ENCODE measurements at places on chromosomes 6 and 20.

- no peak for DNase-seq
Observed at GRCh38 chr6:45690846-45691245, 313.1 kb upstream of the SUPT3H start.

- DNase-seq, result no peak
Observed at GRCh38 chr20:23340524-23340923, 10.1 kb upstream of the NXT1 start.

DNA sequence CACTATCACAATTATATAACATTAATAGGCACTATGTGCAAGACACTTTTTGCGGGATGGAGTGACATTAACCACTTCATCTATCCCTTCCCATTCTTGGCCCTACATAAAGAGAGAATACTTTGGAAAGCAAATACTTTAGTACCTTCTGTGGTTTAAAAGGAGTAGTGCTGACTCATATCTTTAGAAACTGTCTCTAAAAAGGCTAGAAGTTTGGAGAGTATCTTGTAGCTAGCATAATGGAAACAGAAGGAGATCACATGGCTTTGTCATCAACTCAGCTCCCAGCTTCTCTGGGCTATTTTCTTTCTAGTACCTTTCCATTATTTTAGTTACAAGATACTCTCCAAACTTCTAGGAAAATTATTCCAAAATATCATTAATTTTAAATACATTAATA lies 157.5 kb downstream of the ADGRG6 start:
- no peak for DNase-seq

GRCh38 chr20:9996944-9997343 lies 37.8 kb upstream of the ANKEF1 start:
- no peak for DNase-seq

GRCh38 chr6:135062735-135063134 lies 8.1 kb upstream of the HBS1L start:
- no peak for DNase-seq

DNA sequence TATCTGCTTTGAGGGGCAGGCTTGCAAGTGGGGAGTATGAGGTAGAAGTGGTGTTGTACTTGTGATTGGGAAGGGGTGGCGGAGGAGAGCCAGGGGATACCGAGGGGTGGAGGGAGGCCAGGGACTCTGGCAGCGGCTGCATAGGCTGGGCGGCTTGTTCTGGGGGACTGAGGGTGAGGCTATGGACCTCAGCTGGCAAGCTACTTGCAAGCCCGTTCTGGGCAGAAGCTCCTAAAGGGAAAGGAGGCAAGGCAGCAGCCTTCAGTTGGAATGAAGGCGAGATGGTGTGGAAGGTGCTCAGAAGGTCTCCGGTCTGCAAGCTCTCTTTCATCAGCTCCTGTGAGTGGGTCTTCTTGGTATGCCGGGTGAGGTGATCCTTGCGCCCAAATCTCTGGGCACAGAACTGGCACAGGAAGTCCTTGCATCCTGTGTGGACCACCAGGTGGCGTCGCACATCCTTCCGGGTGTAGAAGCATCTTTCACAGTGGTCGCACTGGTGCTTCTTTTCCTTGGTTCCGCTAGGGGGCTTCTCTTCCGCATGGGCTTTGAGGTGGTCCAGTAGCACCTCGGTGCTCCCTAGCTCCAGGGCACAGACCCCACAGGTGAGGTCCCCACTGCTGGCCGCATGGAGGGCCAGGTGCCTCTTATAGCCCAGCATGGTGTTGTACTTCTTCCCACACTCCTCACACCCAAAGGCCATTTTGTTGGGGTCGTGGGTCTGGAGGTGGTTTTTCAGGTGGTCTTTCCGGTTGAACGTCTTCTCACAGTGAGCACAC lies 66.0 kb downstream of the PLAGL1 start:
- DNase-seq, result no peak

DNA sequence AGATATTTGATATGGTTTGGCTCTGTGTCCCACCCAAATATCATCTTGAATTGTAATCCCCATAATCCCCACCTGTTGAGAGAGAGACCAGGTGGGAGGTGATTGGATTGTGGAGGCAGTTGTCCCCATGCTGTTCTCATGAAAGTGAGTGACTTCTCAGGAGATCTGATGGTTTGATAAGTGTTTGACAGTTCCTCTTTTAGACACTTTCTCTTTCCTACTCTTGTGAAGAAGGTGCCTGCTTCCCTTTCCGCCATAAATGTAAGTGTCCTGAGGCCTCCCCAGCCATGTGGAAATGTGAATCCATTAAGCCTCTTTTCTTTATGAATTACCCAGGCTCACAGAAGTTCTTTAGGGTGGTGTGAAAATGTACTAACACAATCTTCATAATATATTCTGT lies 1404.0 kb upstream of the ADGRB3 start:
- DNase-seq, result no peak

DNA sequence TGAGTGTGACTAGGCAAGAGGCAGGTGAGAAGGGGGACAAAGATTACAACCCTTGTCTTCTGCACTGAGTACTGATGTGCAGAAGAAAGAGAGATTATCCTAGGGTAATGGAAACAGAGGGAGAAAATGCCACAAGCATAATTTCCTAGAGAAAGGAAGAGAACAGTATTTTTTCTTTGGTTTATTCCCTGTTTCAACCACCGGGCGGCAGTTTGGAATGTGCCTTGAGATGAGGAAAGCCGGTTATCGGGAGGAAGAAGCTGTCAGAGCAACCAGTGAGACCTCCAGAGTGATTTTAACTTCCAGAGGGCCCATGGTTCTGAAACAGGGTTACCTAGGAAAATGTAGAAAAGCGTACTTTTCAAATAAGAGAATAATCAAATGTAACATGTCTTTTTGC lies 121.4 kb downstream of the REV3L start:
- DNase-seq, result no peak

GRCh38 chr20:6339176-6339575 lies 216.3 kb upstream of the FERMT1 start:
- DNase-seq, result no peak

DNA sequence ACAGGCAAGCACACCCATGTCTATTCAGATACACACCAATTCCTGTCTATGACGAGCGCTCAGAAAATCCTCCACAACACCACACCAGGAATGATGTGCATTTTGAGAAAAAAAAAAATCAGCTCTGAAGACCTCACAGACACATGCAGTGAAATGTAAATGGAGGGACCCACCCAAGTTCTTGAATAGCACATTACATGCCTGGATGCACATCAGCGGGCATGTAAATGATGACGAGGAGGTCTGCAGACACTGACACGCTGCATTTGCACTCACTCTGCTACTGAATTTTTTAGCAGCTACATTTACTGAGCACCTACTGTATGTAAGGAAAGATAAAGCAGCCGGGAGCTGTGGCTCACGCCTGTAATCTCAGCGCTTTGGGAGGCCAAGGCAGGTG lies 14.7 kb downstream of the NRSN2 start:
- DNase-seq, result no peak

DNA sequence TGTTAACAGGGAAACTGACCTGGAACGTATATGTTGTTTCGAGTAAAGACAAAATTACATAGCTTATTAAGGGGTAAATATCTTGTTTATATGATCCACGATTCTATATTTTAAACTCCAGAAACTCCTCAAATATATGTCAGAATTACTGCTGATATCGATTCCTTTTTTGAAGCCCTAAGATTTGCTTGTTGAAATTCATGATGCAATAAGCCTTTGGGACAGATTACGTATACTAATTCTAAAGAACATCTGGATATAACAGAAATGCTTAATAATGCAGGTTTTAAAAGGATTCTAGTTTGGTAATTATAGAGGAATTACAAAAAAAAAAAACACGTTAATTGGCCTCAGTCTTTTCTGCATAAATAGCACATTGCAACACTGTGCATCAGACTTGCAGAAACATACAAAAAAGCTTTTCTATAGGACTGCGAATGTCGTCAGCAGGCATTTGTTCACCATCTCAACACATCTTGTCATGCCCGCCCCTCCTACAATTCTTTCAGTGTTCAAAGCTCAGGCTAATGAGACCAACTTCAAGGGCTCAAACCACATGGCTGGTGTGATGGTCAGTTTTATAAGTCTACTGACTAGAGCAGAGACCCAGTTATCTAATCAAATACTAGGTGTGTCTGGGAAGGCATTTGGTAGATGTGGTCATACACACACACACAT lies 74.9 kb downstream of the AGPAT4 start:
- no peak for DNase-seq

- no peak for DNase-seq
Observed at GRCh38 chr6:96542702-96543101, 20.2 kb upstream of the FHL5 start.

DNA sequence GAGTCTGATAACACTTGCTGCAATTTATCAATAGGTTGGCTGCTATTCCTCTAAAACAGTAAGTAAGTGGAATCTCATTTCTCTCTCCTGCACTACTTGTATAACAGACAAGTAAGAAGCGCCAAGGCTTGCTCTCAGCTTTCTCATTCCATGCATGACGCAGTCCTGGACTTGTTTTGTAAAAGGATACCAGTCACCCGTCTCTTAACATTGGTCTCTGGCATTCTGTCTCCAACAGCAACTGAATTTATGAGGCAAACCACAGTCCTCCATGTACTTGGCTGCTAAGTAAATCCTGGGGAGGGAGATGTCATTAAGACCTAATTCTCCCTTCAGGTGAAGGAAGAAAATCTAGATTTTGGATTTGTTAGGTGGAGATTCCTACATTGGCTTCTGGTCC lies 115.4 kb downstream of the OPN5 start:
- no peak for DNase-seq

- no peak for DNase-seq
Observed at GRCh38 chr20:58054780-58055373, 173.6 kb downstream of the ANKRD60 start.

GRCh38 chr6:37822851-37823682 lies 3.5 kb downstream of the ZFAND3 start:
- DNase-seq, result no peak

- DNase-seq, result no peak
Observed at GRCh38 chr6:14509120-14509519, 391.5 kb downstream of the CD83 start.

DNA sequence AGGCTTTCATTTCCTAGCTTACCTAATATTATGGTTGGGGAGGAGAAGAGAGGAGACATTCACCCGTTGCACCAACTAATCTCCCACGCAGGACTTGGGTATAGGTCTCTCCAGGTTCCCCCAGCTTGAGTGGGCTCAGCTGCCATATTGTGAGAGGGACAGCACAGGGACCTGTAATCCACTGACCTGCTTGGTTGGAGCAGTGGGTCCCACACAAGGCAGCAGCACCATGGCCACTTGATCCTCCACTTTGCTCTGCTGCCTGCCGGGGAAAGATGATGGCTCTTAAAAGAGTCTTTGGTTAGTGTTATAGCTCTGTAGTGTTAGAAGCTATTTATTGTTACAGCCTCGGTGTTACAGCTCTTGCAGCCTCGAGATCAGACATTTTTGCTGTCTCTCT lies 22.5 kb upstream of the ECHDC1 start:
- no peak for DNase-seq

DNA sequence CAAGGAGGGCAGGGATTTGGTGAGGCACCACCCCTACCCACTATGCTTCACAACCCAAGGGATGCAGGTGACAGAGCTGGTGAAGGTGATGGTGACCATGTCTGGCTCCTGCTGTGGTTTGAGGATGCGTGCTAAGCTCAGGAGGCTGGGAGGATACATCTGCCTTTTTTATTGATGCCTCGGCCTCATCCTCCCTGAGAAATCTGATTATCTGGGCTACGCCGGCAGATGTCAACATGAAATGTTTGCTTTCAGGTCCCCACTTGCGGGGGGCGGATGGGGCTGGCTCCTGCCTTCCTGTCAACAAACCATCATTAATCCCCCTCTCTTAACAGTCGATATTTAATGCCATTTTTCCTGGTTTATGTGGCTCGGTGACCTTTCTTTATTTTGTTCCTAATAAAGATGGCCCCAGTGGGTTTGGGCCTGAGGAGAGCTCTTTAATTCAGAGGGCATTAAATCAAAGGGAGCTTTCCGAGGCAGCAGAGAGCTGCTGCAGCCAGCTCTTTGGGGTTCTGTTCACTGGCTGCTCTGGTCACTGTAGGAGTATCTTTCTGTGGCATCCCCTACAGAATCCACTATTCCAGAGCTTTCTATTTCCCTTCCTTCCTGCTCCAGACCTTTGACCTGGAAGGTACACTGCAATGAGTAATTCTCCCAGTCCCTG lies 33.5 kb upstream of the LRFN2 start:
- DNase-seq, result no peak

DNA sequence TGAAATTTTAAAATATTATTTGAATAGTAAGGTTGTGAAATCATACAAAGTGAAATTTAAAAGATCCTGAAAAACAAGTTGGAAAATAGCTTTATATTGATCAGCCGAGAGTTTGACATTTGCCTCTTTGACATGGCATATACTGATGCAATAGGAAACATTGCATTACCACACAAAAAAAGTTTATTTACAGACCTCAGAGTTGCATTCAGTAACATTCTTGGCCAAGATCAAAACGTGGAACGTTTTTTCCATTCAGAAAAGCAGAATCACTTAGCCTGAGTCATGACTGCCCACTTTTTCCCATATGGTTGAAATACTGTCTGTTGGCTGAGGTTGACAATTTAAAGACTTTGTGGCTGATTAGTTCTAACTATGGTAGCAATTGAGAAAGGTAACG lies 55.1 kb upstream of the BACH2 start:
- DNase-seq, result no peak

DNA sequence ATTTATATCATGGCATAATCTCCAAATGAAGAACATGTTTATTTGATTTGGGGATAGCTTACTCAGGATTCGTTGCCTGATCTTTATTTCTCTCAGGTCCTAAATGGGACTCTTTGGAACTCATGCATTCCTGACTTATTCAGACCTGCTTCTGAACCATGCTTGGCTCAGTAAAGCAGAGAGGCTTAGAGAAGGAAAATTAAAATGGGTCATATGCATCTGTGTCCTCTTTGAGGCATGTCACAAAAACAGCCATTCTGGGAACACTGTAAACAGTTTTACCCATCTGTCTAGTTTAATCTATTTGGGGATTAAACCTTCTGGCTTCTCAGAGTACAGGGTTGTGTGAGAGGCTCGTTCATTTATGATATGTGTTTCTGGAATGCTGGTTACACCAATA lies 1017.3 kb downstream of the KIF16B start:
- no peak for DNase-seq

DNA sequence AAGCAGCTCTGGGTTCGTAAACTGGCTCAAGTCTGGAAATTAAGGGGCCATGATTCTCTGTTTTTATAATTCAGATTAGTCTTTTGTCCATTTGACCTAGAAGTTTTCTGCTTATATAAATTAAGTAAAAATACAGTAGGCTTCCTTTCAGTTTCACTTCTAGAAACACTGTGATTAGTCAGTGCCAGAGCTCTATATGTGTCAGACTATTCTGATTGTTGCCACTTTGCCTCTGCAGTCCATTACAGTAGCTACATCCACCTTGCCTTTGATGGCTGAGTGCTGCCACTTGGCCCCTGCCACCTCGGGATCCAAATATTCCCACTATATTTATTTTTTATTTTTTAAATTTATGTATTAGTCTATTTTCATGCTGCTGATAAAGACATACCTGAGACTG lies 7.9 kb downstream of the ZC2HC1B start:
- DNase-seq, result no peak

DNA sequence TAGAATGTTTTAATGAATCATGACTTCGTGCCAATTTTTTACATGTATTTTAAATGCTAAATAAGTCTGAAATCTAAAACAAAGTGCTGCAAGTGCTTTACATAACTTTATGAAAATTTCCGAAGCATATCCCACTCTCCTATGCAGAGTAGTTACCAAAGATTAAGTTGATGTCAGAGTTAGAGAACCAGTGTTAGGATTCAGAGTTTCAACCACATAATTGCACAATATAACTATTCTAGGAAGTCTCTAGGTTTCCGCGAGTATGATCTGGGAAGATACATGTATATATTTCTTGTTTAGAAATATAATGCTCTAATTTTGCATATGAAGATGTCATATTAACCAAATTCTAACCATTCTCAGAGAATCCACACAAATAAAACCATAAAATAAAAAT lies 74.8 kb downstream of the ASCC3 start:
- DNase-seq, result no peak
